ENCODE measurements at places on chromosomes 16 and 17. TPM values are rescaled to one million over a fixed set of nuclear protein-coding genes. Genes with fewer than 3 reads are reported as not detected.

Gene TBC1D3L
- 19.8 TPM for total RNA-seq

Gene CCDC78
- 5.8 TPM for total RNA-seq

Gene MT1X
- total RNA-seq: 60.7 TPM

Gene BCL6B
- 1.5 TPM for total RNA-seq
